ENCODE measurements at places on chromosomes 7 and 10.

GRCh38 chr10:50794490-50794889, 54.8 kb downstream of the ASAH2B start:
- DNase-seq = no peak

GRCh38 chr10:89645742-89646172, 715 bp upstream of the PANK1 start:
- no peak for DNase-seq

DNA sequence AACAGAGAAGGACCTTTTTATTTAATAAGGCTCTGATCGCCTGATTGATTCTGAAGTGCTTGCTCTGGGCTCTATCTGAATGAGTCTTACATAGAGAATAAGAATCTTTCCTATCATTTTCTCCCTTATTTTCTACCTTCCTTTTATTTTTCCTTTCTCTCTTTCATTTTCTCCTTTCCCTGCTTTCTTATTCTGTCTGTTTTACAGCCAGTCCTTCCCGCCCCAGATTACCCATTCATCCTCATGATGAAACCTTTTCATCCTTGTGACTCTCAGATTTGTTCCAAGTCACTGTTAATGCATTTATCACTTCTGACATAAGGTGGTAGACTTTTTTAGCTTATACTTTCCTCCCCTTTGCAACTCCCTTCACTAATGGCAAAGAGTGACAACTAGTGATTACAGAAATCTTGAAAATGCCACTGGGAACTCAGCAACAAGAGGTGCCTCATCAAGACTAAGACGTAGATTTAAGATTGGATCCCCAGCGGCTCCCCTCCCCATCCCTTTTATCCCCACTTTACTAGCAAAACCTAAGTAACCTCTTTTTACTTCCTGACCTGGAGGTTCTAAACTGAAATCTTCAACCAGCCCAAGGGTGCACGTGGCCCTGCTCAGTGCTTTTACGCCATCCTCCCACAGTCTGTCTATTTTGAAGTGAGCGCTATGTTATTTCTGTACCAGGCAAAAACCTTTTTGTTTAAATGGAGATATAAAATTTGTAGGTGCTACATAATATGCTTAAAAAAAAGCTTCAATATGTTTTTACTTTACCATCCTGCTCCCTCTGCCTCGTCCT, 179.8 kb downstream of the DYNC1I1 start:
- DNase-seq = no peak

DNA sequence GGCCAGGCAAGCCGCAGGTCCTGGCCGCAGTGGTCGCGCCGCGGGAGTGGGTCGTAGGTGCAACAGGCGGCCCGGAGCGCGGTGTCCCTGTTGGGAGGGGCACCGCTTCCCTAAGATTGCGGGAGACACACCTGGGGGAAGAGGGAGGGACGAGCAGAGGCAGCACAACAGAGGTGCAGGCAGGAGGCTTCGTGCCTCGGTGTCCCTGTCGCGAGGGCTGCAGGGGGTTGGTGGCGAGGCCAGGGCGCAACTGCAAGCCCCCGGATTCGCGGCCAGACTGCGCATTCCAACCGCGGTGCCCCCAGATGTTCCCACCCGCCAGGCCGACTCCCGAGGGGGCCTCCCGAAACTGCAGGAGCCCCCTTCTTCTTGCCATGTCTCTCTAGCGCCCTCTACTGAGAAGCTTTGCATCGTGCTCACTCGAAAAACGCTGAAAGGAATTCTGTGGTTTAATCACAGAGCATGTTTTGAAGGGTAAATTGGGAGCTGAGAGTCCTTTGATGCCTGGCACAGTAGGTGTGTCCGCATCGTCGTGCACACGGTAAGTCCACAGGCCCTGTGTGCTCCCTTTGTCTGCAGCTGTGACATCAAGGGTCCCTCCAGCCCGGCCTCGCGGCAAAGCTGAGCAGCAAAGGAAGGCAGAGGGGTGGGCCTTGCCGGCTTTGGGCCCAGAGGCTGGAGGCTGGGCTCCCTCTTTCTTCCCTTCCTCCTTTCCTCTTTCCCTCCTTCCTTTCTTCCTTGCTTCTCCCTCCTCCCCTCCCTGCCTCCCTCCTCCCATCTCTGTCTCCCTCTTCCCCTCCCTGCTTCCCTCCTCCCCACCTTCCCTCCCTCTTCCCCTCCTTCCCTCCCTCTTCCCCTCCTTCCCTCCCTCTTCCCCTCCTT, 6.2 kb upstream of the MBL2 start:
- DNase-seq = no peak

- DNase-seq = no peak
Observed at GRCh38 chr7:15043931-15044330, 141.4 kb upstream of the DGKB start.

- no peak for DNase-seq
Observed at GRCh38 chr10:119517235-119518141, 25.0 kb downstream of the RGS10 start.

DNA sequence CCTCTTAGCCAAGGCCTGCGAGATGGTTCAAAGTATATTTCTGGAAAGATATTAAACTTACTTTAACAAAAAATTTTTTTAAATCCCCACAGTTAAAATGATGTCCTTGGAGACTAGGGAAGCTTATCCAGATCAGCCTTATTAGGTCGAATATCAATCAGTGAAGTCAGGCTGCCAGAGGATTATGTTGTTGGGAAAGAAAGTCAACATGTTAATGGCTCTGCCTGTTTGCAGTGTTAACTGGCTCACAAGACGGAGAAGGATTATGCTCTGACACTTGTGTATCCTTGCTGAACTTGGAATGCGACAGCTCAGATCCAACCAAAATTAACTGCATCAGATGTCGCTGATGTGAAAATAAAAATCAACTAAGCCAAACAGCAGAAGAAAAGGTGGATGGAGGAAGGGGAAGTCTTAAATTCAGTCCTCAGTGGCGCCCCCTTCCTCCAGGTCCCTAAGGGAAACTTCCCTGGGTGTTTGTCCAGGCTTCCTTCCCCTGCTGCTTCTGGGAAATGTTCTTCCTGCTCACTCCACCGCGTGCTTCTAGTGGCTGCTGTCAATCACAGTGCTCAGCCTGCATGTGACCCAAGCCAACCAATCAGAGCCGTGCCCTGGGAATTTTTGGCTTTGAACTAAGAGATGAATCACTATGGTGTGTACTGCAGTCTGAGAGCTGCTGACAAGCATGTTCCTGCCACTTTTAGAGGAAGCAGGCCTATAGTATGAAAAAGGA, 690.4 kb upstream of the NRP1 start:
- no peak for DNase-seq
